ENCODE measurements at places on chromosomes 5 and 9. TPM values are rescaled to one million over a fixed set of nuclear protein-coding genes. Genes with fewer than 3 reads are reported as not detected.

The ARHGAP26 gene
- total RNA-seq: 13.6 TPM

The SLC46A2 gene
- total RNA-seq: not detected

The GAPT gene
- total RNA-seq: not detected

The MYOZ3 gene
- total RNA-seq: not detected

The SEPTIN8 gene
- total RNA-seq: 55.6 TPM
